Kidney epithelial cell (primary cell): ENCODE measurements at places on chromosomes 1 and 21. TPM values are rescaled to one million over a fixed set of nuclear protein-coding genes. Genes with fewer than 3 reads are reported as not detected.

DNA sequence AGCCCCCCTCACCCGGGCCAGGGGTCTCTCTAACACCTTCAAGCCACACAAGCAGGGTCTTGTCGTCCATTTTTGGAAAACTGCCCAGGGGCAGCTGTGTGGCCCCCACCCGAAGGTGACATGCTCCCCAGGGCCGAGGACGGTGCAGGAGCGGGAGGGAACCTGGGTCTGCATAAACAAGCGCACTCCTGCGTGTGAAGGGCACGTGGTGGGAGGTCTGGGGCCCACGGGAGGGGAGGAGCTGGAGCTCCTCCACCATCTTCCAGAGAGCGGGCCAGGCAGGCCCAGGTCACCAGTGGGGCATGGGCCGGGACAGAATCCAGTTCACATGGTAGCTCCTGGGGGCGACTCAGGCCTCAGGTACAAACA is 16.5 kb downstream of the CFAP74 start:
- no peak for DNase-seq

DNA sequence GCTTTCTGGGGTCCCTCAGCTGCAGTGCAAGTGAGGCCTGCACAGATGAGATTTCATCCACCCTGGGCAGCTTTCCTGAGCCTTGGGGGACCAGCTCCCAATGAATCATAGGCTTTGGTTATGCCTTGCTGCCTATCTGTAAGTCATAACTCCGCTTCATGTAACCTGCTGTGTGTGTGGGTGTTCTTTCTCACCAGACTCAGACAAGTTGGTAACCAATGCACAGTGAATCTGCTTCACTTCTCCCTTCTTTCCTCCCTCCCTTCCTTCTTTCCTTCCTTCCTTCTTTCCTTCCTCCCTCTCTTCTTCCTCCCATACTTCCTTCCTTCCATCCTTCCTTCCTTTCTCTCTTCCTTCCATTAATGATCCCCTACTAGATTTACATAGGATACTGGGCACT is 34.4 kb upstream of the PSMB2 start:
- DNase-seq, result peak; percentile 34

DNA sequence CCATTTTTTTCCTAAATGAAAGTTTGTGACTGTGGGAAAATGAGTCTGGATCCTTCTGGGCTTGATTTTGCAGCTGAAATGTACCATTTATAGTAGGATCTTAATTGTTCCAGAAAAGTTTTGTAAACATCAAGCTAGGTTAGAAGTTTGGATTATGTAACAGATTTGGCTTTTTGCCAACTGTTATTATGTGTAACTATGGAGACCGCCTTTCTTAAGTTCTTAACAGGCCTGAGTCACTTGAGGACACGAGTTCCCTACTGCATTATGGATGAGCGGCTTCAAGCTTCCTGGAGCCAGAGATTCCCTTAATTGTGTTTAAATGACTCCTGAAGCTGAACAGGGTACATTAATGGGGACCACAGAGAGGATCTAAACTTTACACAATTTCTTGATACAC is 22.2 kb downstream of the SLC25A33 start:
- peak; percentile 84 for DNase-seq

DNA sequence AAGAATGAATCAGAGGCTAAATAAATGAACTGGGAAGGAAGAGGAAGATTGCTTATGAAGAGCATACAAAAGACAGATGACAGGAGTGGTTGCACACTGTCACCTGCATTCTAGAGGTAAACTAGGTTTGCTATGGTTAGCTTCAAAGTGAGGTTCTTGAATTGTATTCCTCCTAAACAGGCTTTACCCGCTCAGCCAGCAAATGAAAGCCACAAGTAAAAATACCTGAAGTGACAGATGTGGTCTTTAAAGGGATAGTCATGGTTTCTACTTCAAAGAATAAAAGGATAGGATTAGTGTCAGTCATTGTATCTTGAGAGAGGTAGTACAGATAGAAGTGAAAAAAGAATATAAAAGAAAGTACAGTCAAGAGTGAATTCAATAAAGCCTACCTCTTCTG is 32.4 kb upstream of the PRDX6 start:
- DNase-seq, result no peak

- no peak for DNase-seq
Observed at GRCh38 chr1:229478852-229479251, 29.3 kb downstream of the NUP133 start.

Gene LENEP
- 1.6 TPM in 1 of 2 replicates, not detected in the other for total RNA-seq

DNA sequence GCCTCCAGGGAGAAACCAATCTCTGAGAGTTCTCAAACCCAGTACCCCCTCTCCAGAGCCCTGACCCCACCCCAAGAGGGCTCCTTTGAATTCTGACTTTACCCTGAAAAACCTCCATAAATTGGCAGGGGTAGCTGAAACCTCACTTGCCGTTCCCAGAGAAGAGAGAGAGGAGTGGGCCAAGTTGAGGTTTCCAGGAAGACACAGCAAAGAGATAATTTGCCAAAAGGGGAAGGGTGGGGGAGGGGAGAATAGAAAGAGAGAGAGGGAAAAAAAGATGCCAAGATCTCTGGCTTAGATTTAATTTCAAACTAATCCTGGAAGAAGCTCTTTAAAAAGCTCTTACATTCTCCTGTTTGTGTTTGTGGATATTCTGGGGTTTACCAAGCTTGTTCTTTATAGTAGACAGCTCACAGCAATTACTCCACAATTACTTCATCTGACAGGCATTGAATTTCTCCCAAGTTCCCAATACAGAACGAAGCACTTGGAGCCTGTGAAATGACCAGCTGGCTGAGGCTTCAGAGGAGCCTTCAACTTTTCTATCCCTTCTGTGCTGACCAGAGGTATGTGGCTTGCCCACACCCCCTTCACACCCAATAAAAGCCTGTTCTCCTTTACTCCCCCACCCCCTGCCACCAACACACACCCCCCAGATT is 1.1 kb upstream of the GRHL3 start:
- DNase-seq, result no peak

DNA sequence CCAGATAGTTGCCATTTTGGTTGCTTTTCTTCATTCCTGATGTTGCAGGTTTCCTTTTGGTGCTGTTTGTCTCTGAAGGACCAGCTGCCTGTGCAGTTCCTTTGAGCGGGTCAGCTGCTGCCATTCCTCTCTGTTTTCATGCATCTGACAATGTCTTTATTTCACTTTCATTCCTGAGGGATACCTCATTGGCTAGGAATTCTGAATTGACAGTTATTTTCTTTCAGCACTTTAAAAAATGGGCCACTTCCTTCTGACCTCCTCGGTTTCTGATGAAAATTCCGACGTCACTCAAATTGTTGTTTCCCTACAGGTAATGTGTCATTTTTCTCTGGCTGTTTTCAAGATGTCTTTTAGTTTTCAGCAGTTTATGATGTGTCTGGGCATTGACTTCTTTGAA is 24.8 kb downstream of the CCSAP start:
- DNase-seq, result no peak

Gene NID1
- 21.2 and 26.0 TPM in 2 replicates for total RNA-seq

Gene RGS7
- 0.34 and 1.5 TPM in 2 replicates for total RNA-seq

GRCh38 chr1:98405581-98406074 is 255.9 kb upstream of the SNX7 start:
- no peak for DNase-seq

GRCh38 chr1:164824542-164824941 is 265.6 kb downstream of the PBX1 start:
- DNase-seq, result no peak

GRCh38 chr1:116572099-116572498 is 1.3 kb upstream of the CD58 start:
- DNase-seq, result no peak

DNA sequence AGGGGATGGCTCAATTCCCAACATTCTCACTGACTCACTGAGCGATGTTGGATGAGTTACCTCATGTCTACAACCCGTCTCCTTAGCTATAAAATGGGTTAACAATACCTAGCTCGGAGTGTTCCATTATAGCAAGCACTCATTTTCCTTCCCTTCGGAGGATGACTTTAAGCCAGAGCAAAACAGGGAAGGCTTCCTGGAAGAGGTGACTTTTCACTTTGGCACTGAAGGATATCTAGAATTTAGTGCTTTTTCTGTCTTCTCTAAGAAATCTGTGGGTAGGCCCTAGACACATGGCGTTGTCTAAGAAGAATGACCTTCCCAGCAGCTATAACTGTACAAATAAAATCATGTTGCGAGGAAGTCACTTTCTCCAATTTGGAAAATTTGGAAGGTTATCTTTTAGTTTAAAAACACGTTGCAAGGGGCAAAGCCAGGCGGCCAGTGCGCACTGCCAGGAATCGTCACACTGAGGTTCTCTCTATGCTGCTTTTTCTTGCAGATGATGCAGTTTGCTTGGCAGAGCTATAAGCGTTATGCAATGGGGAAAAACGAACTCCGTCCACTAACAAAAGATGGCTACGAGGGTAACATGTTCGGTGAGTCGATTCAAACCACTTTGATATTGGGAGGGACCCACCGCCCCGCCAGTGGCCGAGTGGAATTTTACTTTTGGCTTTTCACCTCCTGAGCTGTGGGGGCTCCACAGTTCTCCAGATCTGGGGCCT is 69.5 kb downstream of the MAN1C1 start:
- no peak for DNase-seq

DNA sequence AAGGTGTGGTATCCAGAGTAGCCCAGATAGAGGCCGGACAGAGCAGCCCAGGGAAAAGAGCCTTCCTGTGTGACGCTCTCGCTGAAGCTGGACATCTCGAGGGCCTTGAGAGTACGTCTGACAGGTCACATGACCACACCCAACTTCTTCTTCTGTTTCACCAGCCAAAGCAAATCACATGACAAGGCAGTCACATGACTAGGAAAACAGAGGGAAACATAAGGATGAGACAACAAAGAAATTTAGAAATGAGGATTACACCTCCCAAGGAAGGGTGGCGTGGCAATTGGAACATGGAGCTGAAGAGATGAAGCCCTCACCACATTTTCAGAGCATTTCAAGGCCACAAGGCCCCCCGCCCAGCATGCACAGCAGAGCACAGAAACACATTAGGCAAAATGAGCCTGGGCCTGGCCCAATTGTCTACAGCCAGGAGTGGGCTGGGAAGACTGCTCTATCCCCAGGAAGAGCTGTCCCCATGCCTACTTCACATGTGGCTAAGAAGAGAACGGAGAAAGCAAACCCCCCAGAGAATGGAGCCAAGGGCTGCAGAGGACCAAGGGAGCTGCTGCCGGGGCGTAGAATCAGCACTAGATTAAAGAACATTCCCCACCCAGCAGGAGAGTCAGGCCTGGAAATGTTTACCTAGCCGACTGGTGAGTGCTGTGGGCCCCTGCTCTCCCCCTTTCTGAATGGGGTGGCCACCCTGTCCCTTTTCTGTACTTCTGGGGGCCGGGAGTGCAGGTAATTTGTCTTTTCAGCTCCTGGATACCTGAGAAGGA is 305.1 kb downstream of the NPHP4 start:
- no peak for DNase-seq

Gene C4BPA
- total RNA-seq, result not detected in 2 replicates

GRCh38 chr1:7954683-7955082 is 6.8 kb upstream of the PARK7 start:
- DNase-seq, result no peak

DNA sequence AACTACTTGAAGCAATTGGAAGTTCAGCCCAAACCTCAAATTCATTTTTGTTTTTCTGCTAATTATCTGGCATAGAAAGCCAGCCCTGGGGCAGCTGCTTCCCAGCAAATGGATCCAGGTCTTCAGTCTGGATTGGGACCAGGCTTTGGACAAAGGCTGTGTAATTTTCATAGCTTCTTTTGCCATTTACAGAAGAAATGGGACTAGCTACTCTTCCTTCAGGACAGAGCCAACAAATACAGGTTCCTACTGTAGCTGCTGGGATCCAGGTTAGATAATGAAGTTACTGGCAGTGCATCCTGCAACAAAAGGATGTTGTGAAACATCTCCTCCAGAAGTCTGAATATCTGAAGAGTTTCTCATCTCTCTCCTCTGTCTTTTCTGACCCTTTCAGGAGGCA is 171.5 kb upstream of the CAMK1G start:
- DNase-seq, result no peak
